ENCODE measurements at places on chromosomes 7 and 10.
A peak's percentile ranks its signal among the peaks of the same experiment; 100 is the strongest.

GRCh38 chr10:14971867-14972448, 12.8 kb downstream of the MEIG1 start:
- DNase-seq, result peak; percentile 49

GRCh38 chr10:103648636-103649532, 155.4 kb downstream of the NEURL1 start:
- no peak for DNase-seq

DNA sequence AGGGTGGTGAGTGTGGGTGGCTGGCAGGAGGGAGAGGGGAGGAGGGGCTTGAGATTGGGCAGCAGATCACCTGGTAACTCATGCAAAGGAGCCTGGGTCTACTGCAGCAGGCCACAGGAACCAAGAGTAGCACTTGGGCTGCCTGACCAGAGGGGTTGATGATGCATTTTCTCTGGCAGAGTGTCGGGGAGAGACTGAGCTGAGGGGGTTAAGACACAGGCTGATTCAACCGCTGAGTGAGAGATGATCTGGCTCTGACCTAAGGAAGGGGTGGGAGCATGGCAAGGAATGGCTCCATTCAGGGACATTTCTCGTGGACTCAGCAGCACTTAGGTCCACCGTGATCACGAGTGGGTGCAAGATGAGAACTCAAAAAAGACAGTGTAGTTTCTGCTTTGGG, 115.5 kb upstream of the STK17A start:
- DNase-seq, result no peak

DNA sequence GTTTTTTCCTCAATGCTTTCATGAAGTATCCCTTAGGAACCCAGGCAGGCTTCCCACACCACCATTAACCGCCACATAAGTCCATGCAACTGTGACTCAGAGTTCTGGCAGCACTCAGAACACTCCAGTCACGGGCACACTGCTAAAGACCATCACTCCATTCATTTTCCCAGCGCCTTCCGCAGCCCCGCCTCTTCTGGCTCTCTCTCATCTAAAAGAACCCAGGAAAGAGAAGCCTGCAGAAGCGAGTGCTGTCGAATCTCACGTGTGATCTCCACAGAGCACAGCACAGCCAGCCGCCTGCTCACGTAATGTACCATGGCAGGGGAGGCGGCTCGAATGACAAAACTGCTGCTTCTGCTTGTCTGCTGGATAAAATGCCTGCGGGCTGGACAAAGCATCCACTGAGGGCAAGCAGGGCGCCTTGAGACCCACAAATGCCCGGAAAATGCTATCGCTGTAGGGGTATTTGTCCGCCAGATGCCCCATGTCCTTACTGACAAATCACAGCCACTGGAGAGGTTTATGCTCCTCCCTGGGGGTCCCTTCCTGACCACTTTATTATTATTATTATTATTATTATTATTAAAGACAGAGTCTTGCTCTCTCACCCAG, 1.8 kb downstream of the PSMG3 start:
- DNase-seq, result no peak

DNA sequence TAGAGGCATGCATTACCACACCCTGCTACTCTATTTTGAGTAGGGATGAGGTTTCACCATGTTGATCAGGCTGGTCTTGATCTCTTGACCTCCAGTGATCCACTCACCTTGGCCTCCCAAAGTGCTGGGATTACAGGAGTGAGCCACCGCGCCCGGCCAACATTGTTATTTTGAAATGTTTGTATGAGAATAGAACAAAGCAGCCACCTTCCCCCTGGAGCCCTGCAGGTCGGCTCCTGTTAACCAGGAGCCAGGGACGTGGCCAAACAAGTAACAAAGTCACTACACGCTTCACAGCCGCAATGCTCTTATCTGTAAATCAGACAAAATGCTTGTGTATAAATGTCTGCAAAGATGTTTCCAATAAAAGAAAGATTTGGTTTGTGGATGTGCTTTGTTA, 295.4 kb downstream of the CNTNAP2 start:
- DNase-seq, result no peak

GRCh38 chr7:15419596-15419995, 142.2 kb downstream of the AGMO start:
- DNase-seq, result no peak

DNA sequence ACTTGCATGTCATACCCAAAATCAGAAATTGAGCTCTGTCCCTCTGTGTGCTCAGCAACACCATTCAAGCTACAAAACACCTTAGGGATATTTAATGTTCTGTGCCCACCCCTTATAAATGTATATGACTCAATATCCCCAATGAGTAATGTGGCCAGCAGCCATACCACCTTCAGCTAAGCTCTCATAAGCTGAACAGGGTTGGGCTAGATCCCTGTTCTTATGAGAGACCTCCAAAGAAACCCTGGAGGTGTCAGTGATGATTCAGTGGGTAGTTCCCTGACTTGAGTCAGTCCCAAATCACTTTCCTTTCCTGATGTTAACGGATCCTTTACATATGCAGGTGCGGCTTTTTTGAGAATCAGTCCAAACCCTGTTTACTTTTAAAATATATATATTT, 253.8 kb downstream of the CREB5 start:
- no peak for DNase-seq

GRCh38 chr10:125742465-125742864, 23.0 kb downstream of the EDRF1 start:
- DNase-seq, result no peak

DNA sequence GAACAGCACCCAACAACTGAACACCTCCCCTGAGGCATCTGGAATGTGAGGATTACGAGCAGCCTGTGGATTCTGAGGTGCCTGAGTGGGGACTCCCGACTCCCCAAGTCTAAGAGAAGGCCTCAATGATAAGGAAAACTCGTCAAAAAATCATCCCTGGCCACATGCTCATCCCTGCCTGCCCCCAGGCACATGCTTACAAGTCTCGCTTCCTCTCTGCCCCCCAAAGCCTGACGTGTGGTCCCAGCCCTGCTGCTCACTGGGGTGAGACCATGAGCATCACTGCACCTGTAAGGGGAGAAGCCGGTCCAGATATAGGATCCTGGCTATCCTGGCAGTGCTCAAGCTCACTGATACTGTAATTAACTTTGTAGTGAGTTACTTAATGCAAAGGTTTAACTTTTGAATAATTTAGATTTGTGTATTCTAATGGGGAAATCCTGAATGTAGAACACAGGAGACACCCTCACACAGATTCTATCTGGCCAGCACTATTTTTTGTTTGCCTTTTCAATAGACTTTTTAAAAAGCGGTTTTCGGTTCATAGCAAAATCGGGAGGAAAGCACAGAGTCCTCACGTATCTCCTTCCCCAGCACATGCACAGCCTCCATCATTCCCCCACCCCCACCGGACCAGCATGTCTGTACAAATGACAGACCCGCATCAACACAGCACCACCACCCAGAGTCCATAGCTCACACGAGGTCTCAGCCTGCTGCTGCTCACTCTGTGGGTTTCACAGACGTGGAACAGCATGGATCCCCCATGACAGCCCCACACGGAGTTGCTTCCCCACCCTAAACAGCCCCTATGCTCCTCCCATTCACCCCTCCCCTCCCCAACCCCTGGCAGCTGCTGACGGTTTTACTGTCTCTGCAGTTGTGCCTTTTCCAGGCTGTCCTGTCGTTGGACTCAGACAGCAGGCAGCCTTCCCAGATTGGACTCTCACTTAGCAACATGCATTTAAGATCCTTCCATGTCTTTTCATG, 167.9 kb downstream of the DIP2C start:
- no peak for DNase-seq

DNA sequence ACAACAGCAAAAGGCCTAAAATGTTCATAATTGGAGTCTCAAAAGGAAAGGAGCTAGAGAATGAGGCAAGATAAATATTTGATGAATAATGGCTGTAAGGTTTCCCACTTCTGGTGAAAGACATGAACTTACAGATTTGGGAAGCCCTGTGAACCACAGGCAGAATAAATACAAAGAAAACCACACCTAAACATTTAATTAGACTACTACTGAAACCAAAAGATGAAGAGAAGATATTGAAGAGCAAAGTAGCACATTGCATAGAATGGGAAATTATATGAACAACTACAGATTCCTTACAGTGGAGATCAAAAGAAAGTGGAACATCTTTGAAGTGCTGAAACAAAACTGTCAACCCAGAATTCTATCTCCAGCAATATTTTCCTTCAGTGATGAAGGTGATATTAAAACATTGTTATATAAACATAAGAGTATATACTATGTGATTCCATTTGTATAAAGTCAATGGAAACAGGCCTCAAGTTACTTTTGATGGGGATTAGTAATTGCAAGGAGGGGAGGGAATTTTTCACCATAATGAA, 191.3 kb upstream of the KAT6B start:
- no peak for DNase-seq

DNA sequence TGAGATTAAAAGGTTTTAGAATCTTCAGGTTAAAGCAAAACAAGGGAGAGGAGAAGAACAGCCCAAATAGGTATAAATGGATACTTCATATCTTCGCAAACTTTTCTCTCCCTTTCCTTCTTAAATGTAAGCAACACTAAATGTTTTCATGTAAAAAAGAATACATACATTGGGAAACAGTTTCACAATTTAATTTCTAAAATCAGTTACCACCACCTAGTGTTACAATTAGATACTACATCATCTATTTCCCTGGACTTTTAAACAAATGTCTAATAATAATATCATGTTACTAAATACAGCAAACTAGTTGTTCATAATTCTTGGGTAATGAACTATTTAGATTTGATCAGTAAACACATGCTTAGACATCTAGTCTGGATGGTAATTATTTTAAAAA, 35.8 kb downstream of the MINDY3 start:
- DNase-seq, result no peak
